Right atrium auricular region (tissue), 2 donors: ENCODE measurements at places on chromosomes 12 and 14. TPM values are rescaled to one million over a fixed set of nuclear protein-coding genes. Genes with fewer than 3 reads are reported as not detected.

The ZFYVE1 gene
- 9.8 TPM for total RNA-seq

The ESRRB gene
- 10.0 TPM for total RNA-seq

The ABCC9 gene
- total RNA-seq, result 25.0 TPM

The ST8SIA1 gene
- 3.3 TPM for total RNA-seq

The CD27 gene
- total RNA-seq, result 1.1 TPM

The EMP1 gene
- total RNA-seq, result 188 TPM

The OR10G2 gene
- total RNA-seq, result not detected

The LRRK2 gene
- total RNA-seq, result 7.1 TPM

DNA sequence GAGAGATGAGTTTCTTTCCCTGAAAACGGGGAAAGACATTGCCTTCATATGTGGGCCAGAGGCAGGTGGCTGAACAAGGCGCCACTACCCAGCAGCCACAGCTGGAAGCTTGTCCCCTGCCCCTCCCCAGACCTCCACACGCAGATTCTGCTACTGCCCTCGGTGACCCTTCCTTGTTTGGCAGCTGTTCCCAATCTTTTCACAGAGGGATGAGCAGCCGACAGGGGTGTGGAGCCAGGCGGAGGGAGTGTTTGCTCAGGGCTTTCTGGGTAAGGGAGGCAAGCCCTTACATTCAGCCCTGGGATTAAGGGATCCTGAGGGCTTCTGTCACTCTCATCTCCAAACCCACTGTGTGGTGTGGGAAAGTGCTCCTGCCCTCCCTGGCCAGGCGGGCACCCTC is 4.5 kb upstream of the KRT4 start:
- H3K27me3 ChIP-seq, result no peaks in the 10 kb centered on the region
- no peak overlapping the region for H3K4me3 ChIP-seq
- no peak overlapping the region for H3K27ac ChIP-seq
- DNase-seq, result no peak
- H3K4me1 ChIP-seq, result no peaks in the 10 kb centered on the region
- H3K36me3 ChIP-seq, result no peaks in the 10 kb centered on the region

DNA sequence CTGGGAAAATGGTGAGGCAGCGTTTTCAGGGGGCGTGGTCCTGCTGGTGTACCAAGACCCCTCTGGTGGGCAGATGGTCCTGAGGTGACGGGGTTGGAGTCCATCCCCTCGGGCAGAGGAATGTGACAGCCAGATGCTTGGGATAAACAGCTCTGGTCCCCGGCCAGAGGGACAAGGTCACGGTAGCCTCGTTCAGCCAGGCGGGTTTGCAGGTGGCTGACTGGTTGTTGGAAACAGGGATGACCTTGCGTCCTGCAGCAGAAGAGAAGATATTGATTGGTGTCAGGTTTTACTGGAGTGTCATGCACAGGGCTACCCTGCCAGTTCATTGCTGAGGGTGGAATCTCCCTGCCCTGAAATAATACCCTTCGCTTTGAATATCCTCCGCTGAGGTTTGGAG is 43.3 kb downstream of the SLC24A4 start:
- no peaks in the 10 kb centered on the region for H3K36me3 ChIP-seq
- no peaks in the 10 kb centered on the region for H3K27me3 ChIP-seq
- no peaks in the 10 kb centered on the region for H3K4me1 ChIP-seq
- no peak overlapping the region for H3K4me3 ChIP-seq
- H3K27ac ChIP-seq, result no peak overlapping the region
- no peak for DNase-seq

DNA sequence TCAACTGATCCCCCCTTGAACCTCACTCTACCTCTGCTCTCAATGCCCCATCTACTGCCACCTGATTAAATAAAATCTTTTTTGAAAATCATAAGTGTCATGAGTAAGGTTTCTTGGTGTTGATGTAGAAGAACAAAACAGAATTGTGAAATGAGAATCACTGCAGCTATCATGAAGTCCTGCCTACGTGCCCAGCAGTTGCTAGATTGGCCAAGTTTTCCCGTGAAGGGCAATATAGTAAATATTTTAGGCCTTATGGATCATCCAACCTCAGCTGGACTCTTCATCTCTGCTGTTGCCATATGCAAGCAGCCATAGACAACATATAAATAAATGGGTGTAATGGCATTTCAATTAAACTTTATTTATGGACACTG is 5.2 kb upstream of the OAS3 start:
- no peaks in the 10 kb centered on the region for H3K36me3 ChIP-seq
- DNase-seq, result no peak
- H3K4me1 ChIP-seq, result no peaks in the 10 kb centered on the region
- H3K4me3 ChIP-seq, result no peak overlapping the region

- H3K27me3 ChIP-seq, result no peaks in the 10 kb centered on the region
- H3K4me3 ChIP-seq, result no peak overlapping the region
- no peak for DNase-seq
- H3K4me1 ChIP-seq, result no peaks in the 10 kb centered on the region
- H3K36me3 ChIP-seq, result no peaks in the 10 kb centered on the region
These were observed 66.1 kb upstream of the ZDHHC17 start for GRCh38 chr12:76697849-76698248.

GRCh38 chr14:22407033-22407432 is 182.0 kb downstream of the DAD1 start:
- H3K27me3 ChIP-seq, result no peaks in the 10 kb centered on the region
- no peak overlapping the region for H3K27ac ChIP-seq

DNA sequence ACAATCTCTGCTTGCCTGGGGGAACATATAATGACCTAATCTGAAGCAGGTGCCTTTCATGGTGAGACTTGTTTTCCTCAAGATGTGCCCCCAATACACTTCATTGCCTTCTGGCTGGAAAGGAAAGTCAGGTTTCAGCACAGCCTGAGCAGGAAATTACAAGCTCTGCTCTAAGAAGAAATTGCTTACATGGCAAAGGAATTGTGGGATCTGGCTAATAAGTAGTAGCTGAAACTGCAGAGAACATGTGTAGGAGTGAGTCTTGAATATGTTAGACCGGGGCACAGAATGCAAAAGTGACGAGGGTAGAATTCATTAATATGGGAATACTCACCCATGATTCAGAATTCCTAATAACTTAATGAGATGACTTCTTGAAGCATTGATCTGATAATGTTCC is 6.3 kb upstream of the CFAP54 start:
- H3K36me3 ChIP-seq, result no peaks in the 10 kb centered on the region
- no peak for DNase-seq
- no peak overlapping the region for H3K4me3 ChIP-seq
- H3K27me3 ChIP-seq, result no peaks in the 10 kb centered on the region

- no peaks in the 10 kb centered on the region for H3K27me3 ChIP-seq
- no peaks in the 10 kb centered on the region for H3K36me3 ChIP-seq
- H3K4me3 ChIP-seq, result no peak overlapping the region
- no peak overlapping the region for H3K27ac ChIP-seq
- DNase-seq, result no peak
These were observed 86.4 kb upstream of the RPH3A start for GRCh38 chr12:112705037-112705632.

DNA sequence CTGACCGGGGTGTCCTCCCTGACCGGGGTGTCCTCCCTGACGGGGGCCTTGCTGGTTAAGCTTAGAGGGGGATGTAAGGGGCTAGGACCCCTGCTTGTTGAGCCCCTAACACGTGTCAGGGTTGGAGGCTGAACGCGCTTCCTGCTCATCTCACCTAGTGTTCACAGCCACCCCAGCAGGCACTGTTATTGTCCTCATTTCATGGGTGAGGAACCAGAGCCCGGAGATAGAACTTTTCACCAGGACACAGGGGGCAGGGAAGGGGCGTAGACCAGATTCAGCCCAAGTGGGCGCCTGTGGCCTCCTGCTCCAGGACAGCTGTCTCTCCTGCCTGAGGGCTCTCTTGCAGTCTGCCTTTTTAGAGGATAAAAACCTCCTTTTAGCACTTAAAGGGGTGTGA is 236.3 kb downstream of the GLT1D1 start:
- no peaks in the 10 kb centered on the region for H3K27me3 ChIP-seq
- no peak overlapping the region for H3K27ac ChIP-seq

DNA sequence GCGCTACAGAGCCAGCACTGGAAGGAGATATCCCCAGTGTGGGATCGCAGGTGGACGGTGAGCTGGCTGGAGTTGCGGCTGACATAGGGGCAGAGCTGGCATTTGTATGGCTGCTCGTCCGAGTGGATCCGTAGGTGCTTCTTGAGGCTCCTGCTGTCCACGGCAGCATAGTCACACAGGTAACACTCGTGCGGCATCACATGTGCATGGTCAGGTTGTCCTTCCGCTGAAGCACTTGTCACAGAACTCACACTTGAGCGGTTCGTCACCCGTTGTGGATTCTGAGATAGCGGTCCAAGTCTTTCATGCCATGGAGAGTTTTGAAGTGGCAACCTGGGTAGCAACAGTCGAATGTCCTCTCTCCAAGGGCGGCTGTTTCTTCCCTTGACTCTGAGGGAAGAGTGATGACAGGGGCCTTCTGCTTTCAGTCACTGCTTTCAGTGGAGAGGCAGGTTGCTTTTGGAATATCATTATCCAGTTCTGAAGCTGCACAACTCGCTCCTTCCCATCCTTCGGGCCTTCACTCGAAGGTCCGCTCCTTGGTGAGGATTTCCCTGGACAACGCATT is 37.0 kb upstream of the SAV1 start:
- no peak overlapping the region for H3K27ac ChIP-seq
- no peaks in the 10 kb centered on the region for H3K36me3 ChIP-seq
- no peak for DNase-seq
- H3K4me1 ChIP-seq, result no peaks in the 10 kb centered on the region
- H3K4me3 ChIP-seq, result no peak overlapping the region

GRCh38 chr12:47400266-47400665 is 305.6 kb downstream of the RPAP3 start:
- no peak overlapping the region for H3K4me3 ChIP-seq
- no peak for DNase-seq
- H3K27ac ChIP-seq, result no peak overlapping the region
- no peaks in the 10 kb centered on the region for H3K27me3 ChIP-seq
- H3K4me1 ChIP-seq, result no peaks in the 10 kb centered on the region

DNA sequence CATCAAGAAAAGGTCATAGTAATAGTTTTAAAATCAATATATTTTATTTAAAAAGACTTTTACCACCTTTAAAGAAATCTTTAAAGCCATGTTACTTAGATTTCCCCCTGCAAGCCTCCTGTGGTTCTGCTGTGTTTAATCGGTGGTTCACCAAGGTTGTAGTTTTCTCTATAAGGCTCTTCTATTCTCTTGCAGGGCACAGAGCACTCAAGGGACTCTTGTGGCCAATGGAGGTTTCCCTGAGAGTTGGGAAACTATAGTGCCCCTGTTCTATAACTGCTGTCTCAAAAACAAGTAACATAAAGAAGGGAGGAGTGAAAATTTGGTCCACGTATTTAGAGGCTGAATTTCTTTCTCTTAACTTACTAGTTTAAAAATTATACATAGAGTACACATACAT is 25.0 kb downstream of the DACT1 start:
- peak overlapping the region; percentile 59 for H3K27ac ChIP-seq

GRCh38 chr12:56900583-56900982 is 33.6 kb downstream of the SDR9C7 start:
- no peak overlapping the region for H3K27ac ChIP-seq
- no peaks in the 10 kb centered on the region for H3K27me3 ChIP-seq
- H3K4me3 ChIP-seq, result no peak overlapping the region
- no peak for DNase-seq

GRCh38 chr12:106267535-106267934 is 19.7 kb upstream of the CKAP4 start:
- H3K4me1 ChIP-seq, result no peaks in the 10 kb centered on the region
- H3K27ac ChIP-seq, result no peak overlapping the region
- H3K4me3 ChIP-seq, result no peak overlapping the region
- H3K27me3 ChIP-seq, result no peaks in the 10 kb centered on the region
- no peak for DNase-seq

GRCh38 chr14:89924268-89924667 is 30.3 kb downstream of the EFCAB11 start:
- no peak overlapping the region for H3K4me3 ChIP-seq
- H3K27me3 ChIP-seq, result no peaks in the 10 kb centered on the region
- H3K36me3 ChIP-seq, result no peaks in the 10 kb centered on the region

DNA sequence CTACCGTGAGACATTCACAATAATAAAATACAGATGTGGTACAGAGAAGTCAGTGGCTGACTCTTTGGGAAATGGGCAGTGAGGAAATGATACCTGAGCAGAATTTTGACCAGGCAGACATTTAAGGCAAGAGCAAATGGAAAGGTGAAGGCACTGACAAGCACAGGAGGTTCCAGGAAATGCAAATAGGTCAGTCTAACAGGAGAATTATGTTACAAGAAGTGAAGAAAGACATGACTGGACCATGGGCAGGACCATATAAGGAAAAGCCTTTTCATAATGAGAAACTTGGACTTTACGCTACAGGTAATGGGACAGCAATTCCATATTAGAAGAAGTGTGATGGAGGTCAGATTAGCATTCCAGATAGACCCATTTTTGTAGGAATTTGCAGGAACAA is 338.9 kb downstream of the PDZRN4 start:
- H3K27ac ChIP-seq, result no peak overlapping the region
- no peaks in the 10 kb centered on the region for H3K36me3 ChIP-seq
- no peaks in the 10 kb centered on the region for H3K4me1 ChIP-seq
- DNase-seq, result no peak
- no peaks in the 10 kb centered on the region for H3K27me3 ChIP-seq

DNA sequence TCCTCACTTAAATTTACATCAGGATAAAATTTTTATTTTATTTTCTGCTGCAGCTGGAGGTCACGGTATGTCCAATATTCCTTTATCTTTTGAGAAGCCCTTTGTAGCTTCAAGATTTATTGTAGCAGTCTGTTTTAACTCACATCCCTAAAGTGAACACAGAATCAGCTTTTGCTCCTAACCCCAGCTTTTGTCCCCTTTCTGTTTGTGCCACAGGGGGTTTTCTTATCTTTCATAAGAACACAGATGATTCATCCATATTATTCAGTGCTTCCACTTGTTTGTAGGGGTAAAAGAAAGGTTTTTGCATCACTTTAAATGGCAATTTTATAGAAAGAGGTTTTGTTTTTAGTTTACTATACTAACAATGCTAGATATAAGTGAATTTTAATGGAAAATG is 21.8 kb upstream of the PIK3C2G start:
- no peak overlapping the region for H3K27ac ChIP-seq
- DNase-seq, result no peak
- no peaks in the 10 kb centered on the region for H3K4me1 ChIP-seq

- no peak overlapping the region for H3K4me3 ChIP-seq
- H3K27me3 ChIP-seq, result no peaks in the 10 kb centered on the region
- DNase-seq, result no peak
These were observed 97.6 kb downstream of the EFCAB11 start for GRCh38 chr14:89856871-89857345.

- no peak overlapping the region for H3K4me3 ChIP-seq
- H3K36me3 ChIP-seq, result no peaks in the 10 kb centered on the region
- H3K27ac ChIP-seq, result no peak overlapping the region
- no peaks in the 10 kb centered on the region for H3K4me1 ChIP-seq
- no peak for DNase-seq
- no peaks in the 10 kb centered on the region for H3K27me3 ChIP-seq
These were observed 93.7 kb upstream of the FUT8 start for GRCh38 chr14:65318636-65319506.

DNA sequence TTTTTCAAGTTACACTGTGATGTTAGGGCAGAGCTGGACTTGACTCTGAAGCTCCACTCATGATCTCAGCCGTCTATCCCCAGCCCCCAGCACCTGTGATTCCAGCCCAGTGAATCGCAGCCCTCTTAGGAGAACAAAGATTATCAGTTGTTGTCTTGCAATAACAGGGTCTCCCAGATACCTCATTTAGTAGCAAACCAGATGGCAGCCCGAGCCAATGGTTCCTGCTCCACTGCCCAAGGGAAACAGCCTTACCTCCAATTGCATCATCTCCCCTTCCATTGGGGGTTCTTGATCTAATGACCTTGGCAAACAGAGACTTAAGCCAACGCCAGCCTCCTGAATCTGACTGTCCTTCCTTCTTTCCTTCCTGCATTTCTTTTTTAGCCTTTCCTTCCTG is 371.2 kb downstream of the BCL11B start:
- DNase-seq, result no peak
- H3K36me3 ChIP-seq, result no peaks in the 10 kb centered on the region
- H3K4me1 ChIP-seq, result no peaks in the 10 kb centered on the region
